Common myeloid progenitor, CD34-positive (primary cell): ENCODE measurements at places on chromosomes 12 and 14.

- no peaks in the 10 kb centered on the region for H3K36me3 ChIP-seq
- H3K27ac ChIP-seq, result no peak overlapping the region
- DNase-seq, result no peak
- H3K4me1 ChIP-seq, result peaks cover 3% of the 10 kb centered on the region
- H3K27me3 ChIP-seq, result no peaks in the 10 kb centered on the region
- H3K4me3 ChIP-seq, result no peak overlapping the region
Measured at GRCh38 chr14:33085799-33086198, 147.1 kb downstream of the NPAS3 start.

GRCh38 chr12:92191061-92191460, 45.4 kb upstream of the BTG1 start:
- H3K4me1 ChIP-seq, result peaks cover 4% of the 10 kb centered on the region
- H3K36me3 ChIP-seq, result no peaks in the 10 kb centered on the region
- H3K27ac ChIP-seq, result no peak overlapping the region
- H3K27me3 ChIP-seq, result no peaks in the 10 kb centered on the region
- no peak overlapping the region for H3K4me3 ChIP-seq
- DNase-seq, result no peak

DNA sequence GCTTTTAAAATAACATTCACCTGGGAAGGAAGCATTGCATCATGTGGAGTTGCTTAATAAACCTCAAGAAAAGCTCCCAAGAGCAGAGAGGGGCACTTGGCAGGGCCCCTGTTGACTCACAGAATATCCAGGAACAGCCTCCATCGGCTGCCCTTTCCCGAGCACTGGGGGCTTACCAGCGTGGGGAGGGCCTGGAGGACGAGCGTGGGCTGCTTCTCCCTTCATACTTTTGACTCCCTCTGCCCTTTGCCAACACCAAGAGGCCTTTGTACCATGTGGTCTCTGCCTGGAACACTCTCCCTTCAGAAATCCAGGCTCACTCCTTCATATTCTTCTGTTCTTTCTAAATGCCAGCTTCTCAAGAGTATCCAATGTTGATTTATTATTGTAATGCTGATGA, 492.1 kb upstream of the TMEM132C start:
- H3K27ac ChIP-seq, result no peak overlapping the region
- H3K27me3 ChIP-seq, result no peaks in the 10 kb centered on the region
- no peak overlapping the region for H3K4me3 ChIP-seq
- H3K36me3 ChIP-seq, result no peaks in the 10 kb centered on the region

DNA sequence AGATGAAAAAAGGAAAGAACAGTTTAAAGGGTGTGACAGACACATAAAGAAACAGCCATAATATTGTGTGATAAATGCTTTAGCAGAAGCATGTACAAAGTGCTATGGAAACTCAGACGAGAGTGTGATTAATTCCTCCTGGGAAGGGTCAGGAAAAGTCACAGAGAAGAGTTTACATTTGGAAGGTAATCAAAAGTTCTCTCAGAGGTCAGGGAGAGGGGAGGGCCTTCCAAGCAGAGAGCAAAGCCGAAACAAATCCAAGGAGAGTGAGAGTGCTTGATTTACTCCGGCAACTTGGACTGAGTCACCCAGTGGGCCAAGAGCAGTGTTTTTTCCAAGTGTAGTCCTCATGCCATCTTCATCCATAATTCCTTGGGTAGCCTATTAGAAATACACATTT, 108.3 kb downstream of the IGF1 start:
- no peaks in the 10 kb centered on the region for H3K36me3 ChIP-seq
- H3K27me3 ChIP-seq, result no peaks in the 10 kb centered on the region
- no peaks in the 10 kb centered on the region for H3K4me1 ChIP-seq
- no peak overlapping the region for H3K4me3 ChIP-seq

DNA sequence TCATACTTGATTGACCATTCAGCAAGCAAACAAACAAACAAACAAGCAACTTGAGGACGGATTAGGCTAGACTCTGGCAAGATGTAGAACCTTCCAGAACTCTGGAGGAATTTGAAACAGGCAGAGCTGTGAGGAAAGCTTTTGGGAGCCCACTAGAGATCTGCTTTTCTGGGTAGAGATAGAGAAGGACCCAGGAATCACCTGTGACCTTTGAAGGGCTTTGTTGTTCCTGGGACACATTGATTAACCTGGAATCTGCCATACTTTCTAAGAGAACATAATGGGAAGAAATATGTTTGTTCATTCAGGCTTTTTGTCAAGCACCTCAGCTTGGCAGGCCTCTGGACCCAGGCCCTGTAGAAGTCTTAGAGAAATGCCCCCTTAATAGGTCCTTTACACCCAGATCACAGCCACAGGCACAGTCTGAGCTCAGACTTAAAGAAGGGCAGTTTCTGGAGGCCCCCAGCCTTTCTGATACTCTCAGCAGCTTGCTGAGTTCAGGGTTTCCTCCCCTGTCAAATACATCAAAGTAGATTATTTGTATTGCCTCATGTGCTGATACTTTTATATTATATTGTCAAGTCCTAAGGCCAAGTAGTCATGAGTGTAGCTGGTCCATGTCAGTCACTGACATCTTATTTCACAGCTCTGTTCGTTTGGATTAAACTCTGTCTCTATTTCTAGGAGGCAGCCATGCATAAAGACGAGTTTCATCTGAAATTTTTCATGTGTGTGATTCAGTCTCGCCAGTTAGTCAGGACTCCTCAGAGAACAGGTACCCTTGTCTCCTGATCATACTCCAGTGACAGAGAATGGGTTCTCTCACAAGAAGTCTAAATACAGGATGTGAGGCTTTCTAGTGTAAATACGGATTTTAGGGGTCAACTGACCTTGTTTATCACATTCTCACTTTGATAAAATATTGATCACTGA, 1.1 kb upstream of the SENP1 start:
- H3K27ac ChIP-seq, result peak overlapping the region; percentile 98
- no peaks in the 10 kb centered on the region for H3K36me3 ChIP-seq
- H3K4me1 ChIP-seq, result peaks cover 21% of the 10 kb centered on the region
- H3K4me3 ChIP-seq, result peak overlapping the region; percentile 90
- no peaks in the 10 kb centered on the region for H3K27me3 ChIP-seq

- no peaks in the 10 kb centered on the region for H3K27me3 ChIP-seq
- no peak overlapping the region for H3K4me3 ChIP-seq
- no peak overlapping the region for H3K27ac ChIP-seq
- H3K36me3 ChIP-seq, result no peaks in the 10 kb centered on the region
- peaks cover 4% of the 10 kb centered on the region for H3K4me1 ChIP-seq
Measured at GRCh38 chr12:25384038-25384892, 133.5 kb upstream of the KRAS start.
